ENCODE measurements at places on chromosomes 16 and 17.
A peak's percentile ranks its signal among the peaks of the same experiment; 100 is the strongest.

DNA sequence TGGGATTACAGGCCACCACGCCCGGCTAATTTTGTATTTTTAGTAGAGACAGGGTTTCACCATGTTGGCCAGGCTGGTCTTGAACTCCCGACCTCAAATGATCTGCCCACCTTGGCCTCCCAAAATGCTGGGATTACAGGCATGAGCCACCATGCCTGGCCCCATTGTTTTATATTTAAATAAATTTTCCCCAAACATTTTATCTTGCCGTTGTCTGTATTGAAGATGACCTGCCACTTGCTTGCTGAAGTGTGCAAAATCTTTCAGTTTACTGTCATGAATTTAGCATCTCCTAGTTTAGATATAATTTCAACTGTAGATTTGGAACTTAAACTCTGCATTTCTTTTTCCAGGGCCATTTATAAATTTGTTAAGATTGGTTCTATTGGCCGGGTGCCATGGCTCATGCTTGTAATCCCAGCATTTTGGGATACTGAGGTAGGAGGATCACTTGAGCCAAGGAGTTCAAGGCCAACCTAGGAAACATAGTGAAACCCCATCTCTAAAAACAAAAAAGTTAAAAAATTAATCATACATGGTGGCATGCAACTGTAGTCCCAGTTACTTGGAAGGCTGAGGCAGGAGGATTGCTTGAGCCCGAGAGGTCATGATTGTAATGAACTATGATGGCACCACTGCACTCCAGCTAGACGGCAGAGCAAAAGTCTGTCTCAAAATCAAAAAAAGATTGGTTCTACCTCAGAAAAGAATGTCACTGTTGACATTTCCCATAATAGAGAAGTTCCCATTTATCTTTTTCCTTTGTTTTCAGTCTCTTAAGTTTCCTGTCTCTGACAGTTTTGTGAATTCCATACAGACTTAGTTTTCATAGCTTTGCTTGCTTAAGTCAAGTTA is 84.4 kb downstream of the VMP1 start:
- DNase-seq, result no peak

DNA sequence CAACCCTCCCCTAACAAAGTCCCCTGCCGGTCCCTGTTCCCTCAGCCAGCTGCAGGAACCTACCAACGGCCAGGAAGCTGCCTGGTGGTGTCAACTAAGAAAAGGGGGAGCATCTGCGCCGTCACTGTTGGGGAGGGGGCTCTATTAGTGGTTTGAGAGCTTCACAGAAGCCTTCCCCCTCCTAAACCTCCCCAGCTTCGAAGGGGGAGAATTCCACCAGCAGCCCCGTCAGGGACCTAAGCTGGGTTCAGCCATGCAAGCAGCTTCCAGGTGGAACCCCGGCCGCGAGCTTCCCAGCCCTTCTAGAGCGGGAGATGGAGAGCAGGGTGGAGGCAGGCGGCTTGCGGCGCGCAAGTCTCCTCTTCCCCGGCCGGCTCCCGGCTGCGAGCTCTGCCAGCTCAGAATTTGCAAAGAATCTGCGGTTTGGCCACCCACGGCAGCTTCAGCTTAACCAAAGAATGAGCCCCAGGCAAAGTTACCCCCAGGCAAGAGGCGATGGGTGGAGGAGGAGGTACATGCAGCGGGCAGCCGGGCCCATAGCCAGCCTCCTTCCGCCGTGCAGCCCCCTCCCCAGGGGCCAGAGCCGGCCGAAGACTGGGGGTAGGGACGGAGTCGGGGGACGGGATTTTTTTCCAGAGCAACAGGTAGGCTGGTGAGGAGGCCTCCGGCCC is 33.7 kb downstream of the DDX19A start:
- peak; percentile 76 for DNase-seq

DNA sequence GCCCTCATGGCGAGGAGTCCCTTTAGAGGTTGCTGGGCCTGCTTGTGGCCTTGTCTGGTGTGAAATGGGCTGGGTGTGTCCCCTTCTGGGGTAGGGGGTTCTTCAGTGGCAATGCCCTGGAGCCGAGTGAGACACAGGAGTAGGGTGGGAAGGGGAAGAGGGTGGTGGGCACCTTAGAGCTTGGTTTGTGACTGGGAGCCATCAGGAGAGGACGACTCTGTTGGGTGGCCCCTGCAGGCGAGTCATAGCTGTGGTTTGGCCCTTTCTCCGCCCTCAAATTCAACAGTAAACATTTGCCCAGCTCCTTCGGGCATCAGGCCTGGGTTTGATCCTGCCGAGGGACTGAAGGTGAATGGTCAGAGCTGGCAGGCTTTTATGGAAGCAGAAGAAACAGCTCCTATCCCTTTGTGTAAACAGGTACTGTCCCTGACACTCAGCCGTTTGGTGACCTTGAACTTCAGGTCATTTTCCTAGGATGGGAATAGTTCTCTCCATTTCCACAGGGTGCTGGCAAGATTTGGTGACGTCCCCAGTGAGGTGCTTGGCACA is 2.9 kb downstream of the E4F1 start:
- no peak for DNase-seq

GRCh38 chr16:53417976-53418375 is 16.3 kb upstream of the RBL2 start:
- DNase-seq, result no peak

- no peak for DNase-seq
Measured at GRCh38 chr17:57708410-57708809, 36.7 kb downstream of the CCDC182 start.

GRCh38 chr17:38559051-38559879 is 46.5 kb downstream of the SRCIN1 start:
- DNase-seq, result peak; percentile 92

Data from NCI-H1417 (cell line).